SK-N-SH (cell line): ENCODE measurements at places on chromosomes 13 and 19.

DNA sequence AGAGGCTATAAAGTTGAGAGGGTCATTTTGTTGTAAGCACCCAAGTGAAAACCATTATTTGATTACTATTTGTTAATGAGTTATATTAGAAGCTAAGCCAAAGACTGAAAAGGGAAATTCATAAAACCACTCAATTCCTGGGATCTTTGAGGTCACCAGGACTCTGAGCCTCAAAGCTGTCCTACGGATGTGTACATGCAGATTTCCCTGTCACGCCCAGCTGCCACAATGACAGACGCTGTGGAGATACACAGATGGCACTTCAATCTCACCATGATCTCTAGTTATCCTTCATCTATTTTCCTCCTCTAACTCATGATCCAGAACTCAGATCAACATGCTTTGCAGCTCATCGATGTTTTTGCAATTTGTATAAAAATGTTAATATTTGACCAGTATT is 403.5 kb upstream of the MIR17HG start:
- DNase-seq, result no peak
- no peaks in the 10 kb centered on the region for H3K36me3 ChIP-seq

DNA sequence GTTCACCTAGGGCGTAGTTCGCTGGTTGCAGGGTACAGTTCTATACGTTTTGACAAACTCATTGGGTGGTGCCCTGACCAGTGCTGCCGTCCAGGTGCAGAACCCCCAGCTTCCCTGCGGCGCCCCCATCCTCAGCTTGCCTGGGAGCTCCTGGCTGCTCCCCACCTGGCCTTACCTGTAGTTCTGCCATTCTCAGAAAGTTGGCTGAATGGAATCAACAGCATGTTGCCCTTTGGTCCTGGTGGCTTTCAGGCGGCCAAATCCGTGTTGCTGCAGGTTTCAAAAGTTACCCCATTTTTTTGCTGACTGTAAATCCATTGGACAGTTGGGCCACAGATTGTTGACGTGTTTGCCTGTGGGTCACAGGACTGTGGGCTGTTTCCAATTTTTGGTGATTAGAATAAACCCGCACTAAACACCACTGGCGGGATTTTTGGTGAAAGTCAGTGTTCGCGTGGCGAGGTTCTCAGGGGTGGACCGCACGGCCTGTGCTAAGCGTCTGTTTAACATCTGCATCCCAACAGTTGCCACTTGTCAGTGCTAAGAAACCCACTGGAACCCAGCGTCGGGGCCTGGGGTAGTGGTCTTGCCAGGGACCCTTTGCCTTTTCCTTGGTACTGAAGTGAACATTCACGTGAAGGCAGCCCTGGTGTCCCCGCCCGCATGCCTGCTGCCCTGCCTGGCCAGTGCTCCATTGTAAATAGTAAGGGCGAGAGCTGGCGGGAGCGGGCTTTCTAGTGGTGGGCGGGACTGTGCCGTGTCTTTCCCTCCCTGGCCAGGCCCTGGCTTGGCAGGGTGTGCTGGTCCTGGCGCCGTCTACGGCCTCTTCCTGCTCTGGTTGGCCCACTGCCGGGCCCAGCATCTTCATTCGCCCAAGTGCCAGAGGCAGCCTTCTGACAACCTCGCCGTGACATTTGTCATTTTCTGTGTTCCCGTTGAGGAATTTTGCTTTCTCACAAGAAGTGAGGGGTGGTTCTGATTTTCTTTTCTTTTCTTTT is 3.3 kb downstream of the DOT1L start:
- H3K36me3 ChIP-seq, result no peaks in the 10 kb centered on the region
- peak overlapping the region; percentile 90 for H3K27ac ChIP-seq
- no peak overlapping the region for H3K4me3 ChIP-seq
- H3K27me3 ChIP-seq, result no peaks in the 10 kb centered on the region
- DNase-seq, result peak; percentile 89
- H3K4me1 ChIP-seq, result peaks cover 45% of the 10 kb centered on the region

DNA sequence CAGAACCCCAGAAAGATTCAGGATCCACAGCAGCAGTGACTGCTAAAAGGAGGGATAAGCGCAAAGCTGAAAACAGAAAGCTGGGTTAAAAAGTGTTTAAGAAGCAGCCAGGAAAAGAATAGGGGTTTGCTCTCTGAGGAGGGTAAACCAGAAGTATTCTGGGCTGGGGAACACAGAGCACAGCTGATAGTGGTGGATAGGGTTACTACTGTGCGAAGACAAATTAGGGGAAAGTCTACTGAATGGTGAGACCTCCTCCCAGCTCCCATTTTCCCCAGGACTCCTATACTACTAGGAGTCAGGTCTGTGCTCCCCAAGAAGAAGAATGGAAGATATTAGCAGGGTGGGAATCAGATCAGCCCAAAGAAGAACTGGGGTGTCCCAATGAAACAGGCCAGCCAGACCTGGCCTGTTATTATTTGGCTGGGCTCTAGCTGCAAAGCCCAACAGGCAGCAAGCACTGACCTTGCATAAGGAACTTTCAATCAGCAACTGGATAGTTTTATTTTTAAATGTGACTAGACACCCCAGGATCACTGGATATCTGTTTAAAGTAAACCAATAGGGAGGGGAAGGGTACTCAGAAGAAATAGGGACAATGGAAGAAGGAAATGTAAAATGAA is 43.5 kb upstream of the SERTM1 start:
- no peaks in the 10 kb centered on the region; the same call in 1 of the 2 replicates for H3K27me3 ChIP-seq
- H3K27ac ChIP-seq, result no peak overlapping the region
- H3K4me3 ChIP-seq, result no peak overlapping the region
- no peaks in the 10 kb centered on the region for H3K4me1 ChIP-seq

GRCh38 chr19:11995174-11995573 is 30.3 kb downstream of the ZNF763 start:
- H3K4me1 ChIP-seq, result no peaks in the 10 kb centered on the region
- H3K27ac ChIP-seq, result no peak overlapping the region
- peaks cover 2% of the 10 kb centered on the region; the same call in 1 of the 2 replicates for H3K36me3 ChIP-seq
